ENCODE measurements at places on chromosomes 5 and 9.

- DNase-seq, result no peak
Measured at GRCh38 chr5:17275289-17276158, 58.1 kb downstream of the BASP1 start.

DNA sequence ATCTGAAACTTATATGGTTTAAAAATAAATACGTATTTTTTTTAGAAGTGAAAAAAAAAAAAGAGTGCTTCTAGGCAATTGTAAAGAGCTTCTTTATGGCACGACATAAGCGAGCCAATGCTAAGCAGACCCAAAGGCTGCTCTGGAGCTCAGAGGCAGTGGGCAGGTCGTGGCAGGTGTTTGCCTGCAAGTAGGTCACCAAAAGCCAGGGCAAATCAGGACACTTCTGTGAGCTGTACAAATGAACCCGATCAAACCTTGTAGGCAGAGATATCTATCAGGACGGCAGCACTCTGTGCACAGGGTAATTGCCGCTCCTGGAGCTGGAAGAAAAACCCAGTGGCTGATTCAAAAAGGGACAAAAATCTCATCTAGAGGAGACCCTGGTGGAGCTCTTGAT is 75.9 kb downstream of the IRX2 start:
- no peak for DNase-seq

DNA sequence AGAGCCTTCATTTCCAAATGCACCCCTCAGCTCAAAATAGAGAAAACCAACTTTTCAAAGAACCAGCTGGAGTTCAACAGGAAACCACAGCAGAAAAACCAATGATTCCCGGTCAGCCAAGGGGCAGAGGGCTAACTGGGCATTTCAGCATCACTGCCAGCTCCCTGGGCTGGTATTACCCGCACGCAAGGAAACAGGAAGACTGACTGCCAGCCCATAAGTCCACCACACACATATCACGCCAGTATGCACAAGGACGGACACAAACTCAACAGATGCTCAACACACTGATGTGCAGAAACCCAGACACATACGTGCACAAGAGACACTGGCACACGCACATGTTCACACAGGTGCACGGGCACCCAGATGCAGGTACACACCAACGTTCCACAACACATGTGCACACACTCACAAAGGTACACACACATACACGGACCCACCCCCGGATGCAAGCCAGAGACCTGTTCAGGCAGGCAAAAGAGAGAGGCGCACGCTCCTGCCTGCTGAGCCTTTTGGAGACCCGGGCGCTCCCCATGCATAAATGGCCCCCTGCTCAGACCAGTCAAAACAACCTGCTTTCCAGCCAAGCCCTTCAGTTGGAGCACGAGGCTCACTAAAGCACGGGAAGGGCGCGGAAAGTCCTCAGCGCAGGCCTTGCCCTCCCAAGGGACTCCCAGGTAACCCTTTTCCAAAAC is 2.1 kb downstream of the ADAMTS2 start:
- no peak for DNase-seq

- DNase-seq, result no peak
Measured at GRCh38 chr5:109695005-109695926, 5.5 kb downstream of the MAN2A1 start.

GRCh38 chr5:168992016-168992415 is 308.9 kb downstream of the SLIT3 start:
- no peak for DNase-seq

- DNase-seq, result no peak
Measured at GRCh38 chr5:142844866-142845265, 74.7 kb downstream of the ARHGAP26 start.

GRCh38 chr9:36136894-36137391 is 410 bp downstream of the GLIPR2 start:
- no peak for DNase-seq

DNA sequence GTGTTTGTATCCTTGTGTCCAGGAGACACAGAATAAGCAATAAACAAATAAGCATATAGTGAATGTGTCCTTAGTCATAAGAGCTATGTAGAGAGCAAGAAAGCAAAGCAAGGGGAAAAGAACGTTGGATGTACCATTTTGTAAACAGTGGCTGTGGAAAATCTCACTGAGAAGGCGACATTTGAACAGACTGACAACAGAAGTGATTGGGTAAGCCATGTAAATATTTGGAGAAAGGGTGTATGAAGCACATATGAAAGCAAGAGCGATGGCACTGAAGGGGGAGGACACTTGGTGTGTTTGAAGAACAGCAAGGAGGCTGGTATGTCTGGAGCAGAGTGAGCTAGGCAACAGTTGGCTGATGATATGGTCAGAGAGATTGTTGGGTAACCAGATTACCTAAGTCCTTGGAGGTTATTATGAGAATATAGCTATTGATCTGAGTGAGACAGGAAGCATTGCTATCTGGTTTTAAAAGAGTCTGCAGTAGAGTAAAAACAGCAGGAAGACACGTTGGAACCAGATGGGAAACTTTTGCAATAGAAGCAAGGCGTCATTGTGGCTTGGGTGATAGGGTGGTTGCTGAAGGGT is 115.5 kb upstream of the IL7R start:
- DNase-seq, result no peak

GRCh38 chr9:132141344-132141947 is 20.4 kb upstream of the NTNG2 start:
- DNase-seq, result no peak

DNA sequence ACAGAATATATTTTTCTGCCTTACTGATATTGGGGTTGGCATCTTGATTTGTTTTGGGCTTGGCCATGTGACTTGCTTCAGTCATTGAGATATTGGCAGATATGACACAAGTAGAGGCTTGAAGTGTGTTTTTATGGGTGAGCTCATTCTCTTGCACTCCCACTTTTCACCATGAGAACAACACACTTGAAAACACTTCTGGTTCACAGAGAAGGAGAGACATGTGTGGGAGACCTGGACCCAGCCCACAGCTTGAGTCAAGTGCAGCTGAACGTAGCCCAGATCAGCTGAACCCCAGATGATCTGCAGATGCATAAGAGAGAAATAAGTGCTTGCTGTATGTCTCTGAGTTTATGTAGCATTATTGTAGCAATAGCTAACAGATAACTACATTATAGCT is 155.4 kb downstream of the SEMA6A start:
- DNase-seq, result no peak

- no peak for DNase-seq
Measured at GRCh38 chr5:14572385-14572784, 9.2 kb upstream of the OTULINL start.

GRCh38 chr5:144284036-144284435 is 113.4 kb downstream of the KCTD16 start:
- DNase-seq, result no peak

GRCh38 chr5:95401626-95402025 is 10.5 kb downstream of the FAM81B start:
- no peak for DNase-seq

DNA sequence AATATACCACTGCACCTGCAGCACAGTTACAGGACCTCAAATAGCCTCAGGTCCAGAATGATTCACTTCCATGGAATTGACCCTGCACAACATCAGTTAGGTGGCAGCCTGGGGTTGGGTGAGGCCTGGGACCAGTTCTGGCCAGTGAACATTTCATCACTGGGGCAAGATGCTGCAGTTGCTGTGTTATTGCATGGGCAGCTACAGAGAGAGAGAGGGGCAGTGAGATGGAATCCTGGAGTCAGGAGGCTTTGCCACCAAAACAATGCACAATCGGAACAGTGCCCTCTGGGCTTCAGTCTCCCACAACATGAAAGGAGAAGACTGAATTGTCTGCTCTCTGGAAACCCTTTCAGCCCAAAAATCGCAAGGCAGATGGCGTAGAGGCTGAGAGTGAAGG is 51.8 kb downstream of the SH3TC2 start:
- DNase-seq, result no peak

DNA sequence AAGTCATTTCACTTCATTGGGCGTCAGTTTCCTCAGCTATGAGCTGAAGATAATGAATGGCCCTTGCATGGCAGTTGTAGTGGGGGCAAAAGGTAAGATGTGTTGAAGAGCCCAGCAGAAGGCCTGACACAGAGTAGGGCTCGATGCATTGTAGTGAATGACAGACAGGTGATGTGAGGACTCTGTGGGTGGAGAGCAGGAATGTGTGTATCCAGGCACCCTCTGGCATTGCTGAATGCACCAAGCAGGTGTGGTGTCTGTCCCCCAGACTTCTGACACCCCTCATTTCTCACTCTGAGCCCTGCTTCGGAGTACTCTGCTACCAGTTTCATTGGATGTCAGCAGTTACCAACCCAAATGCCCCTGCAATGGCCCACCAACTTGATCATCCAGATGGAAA is 22.4 kb downstream of the LHX2 start:
- DNase-seq, result no peak

GRCh38 chr5:133664422-133664821 is 52.1 kb upstream of the FSTL4 start:
- DNase-seq, result no peak

GRCh38 chr9:120117081-120117480 is 462.9 kb downstream of the CDK5RAP2 start:
- DNase-seq, result no peak

DNA sequence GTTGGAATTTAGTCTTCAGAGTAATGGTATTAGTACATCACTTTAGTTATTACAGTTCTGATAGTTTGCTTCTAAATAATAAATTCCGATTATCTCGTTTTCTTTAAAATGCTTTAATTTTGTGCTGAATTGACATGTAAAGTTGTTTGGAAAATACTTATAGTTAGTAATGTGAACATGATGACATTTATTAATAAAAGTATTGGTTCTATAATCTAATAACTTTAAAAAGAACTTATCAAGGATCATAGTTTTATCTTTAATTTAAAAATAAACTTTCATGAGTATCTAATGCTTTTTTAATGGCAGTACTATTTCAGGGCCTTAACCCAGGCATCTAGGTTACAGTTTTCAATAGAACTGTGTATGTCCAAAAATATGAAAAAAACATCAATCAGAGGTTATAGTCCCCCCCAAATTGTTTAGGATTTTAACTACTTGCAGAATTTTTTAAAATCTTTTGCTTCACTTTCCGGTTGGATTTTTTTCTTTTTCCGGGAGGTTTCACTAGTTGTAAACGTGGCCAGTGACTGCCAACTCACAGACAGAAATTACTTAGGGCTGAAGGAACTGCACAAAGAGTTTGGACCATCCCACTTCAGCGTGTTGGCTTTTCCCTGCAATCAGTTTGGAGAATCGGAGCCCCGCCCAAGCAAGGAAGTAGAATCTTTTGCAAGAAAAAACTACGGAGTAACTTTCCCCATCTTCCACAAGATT is 680 bp downstream of the GPX8 start:
- DNase-seq, result no peak

GRCh38 chr5:150131461-150131860 is 24.2 kb downstream of the PDGFRB start:
- no peak for DNase-seq

DNA sequence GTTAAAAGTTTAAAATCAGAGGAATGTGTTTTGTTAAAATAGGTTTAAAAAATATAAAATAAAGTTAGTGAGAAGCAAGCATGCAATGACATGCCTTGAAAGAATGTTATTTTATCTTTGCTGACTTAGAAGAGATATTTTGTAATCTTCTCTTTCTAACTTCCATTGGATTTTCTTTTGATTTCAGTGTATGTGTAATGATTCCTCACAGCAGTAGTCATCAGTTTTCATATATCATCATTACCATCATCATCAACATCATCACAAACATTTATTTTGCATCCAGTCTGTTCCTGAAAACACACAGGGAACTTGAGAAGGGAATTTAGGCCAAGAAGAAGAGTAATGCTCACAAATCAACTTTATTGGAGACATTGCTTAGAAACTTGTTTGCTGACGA is 699.6 kb downstream of the TAF11L14 start:
- no peak for DNase-seq

DNA sequence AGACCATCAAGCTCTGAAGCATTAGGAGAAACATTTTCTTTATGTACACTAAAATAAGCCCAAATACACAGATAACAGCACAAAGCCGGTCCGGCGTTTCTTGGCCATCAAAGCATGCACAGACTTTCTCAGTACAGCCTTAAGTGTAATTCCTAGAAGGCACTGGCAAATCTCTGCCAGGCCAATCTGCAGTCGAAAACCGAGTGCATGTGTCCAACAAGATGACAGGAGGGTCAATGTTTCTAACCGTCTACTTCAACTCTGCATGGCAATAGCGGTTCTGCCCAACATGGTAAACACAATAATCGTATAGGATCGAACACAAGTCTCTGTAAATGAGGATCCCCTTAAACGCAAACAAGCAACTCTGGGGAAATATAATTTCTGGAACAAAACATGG is 1.1 kb downstream of the ARL15 start:
- DNase-seq, result no peak

- no peak for DNase-seq
Measured at GRCh38 chr5:170154297-170154696, 48.6 kb downstream of the FOXI1 start.

DNA sequence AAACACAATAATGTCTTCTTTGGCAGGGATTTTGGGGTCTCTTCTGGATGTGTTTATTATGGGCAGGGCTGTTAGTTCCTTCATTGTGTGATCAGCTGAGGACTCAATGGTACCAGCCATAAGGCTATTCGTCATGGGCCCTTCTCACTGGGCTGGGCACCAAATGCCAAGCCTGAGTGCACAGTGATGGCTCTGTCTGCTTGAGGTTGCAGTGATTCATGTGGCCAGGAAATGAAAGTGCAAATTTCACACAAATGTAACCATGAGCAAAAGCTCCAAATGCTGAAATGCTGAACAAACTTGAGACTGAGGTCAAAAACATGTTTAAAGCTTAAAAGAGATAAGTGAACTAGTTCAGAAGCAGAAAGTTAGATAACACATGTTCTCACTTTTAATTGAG is 191.0 kb downstream of the TARS1 start:
- no peak for DNase-seq

DNA sequence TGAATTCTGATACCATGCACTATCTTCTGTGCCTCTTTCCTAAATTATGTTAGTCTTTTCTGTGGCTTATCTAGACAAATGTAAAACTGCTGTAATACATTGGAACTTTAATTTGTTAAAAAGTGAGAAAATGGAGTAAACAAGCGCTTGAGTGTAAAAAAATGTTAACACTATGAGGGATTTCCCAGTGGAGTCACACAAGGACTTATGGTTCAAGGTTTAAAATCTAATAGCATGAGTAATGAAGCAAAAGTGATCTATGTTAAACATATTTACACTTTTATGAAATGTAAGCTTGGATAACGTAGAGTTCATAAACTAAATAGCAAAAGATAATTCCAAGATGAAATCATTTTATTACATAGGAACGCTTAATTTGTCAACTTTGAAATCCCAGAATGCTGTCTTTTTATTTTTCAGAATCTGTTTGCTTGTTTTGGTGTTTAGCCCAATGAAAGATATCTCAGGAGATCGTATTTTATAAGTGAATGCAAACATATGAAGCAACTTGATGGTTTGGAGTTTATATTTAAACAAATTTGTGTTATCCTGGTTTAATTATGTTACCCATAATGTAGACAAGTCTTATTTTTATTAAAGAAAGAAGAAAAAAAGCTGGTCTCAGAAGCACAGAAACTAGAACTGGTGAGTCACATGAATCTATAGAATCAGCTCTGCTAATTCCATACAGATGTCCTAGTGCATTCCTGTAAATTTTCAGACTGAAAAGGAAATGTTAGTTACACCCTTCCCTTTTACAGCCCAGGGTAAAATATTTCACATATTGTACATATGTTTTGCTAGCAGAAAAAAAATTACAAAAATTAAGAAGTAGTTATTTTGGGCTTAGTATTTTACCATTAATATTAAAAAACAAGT is 34.2 kb upstream of the FBN2 start:
- no peak for DNase-seq

GRCh38 chr5:34957857-34958690 is 28.7 kb downstream of the DNAJC21 start:
- no peak for DNase-seq

Data from CD4-positive, alpha-beta T cell treated with Interleukin-6 at 100 ng/mL for 8 hours (primary cell).